ENCODE measurements at places on chromosomes 5 and 9. TPM values are rescaled to one million over a fixed set of nuclear protein-coding genes. Genes with fewer than 3 reads are reported as not detected.

Gene IFNK
- total RNA-seq = not detected

Gene ZBTB34
- 7.7 TPM for total RNA-seq

Gene PHF2
- total RNA-seq = 13.7 TPM

Gene SLC1A3
- 14.3 TPM for total RNA-seq

Gene PCDHA6
- total RNA-seq = 0.60 TPM

Gene EGFLAM
- total RNA-seq = 1.3 TPM

Gene OR1Q1
- total RNA-seq = not detected

Gene C5orf52
- total RNA-seq = not detected

Gene PCDH1
- total RNA-seq = 0.60 TPM

Gene SPINK6
- total RNA-seq = not detected

All from smooth muscle cell of the umbilical artery (primary cell).